ENCODE measurements at places on chromosomes 3 and 15. TPM values are rescaled to one million over a fixed set of nuclear protein-coding genes. Genes with fewer than 3 reads are reported as not detected.

The NR2E3 gene
- not detected for total RNA-seq

The CORO2B gene
- 110 TPM for total RNA-seq

The EIF4E3 gene
- total RNA-seq: 73.9 TPM

The PPP1R14D gene
- total RNA-seq: not detected

The GRAMD2A gene
- total RNA-seq: 7.5 TPM

The IL5RA gene
- 1.6 TPM for total RNA-seq

The PLA2G4D gene
- 0.25 TPM for total RNA-seq

The RFTN1 gene
- 40.8 TPM for total RNA-seq

The EPHA3 gene
- total RNA-seq: 8.9 TPM

The SCAMP5 gene
- total RNA-seq: 336 TPM

Measured in dorsolateral prefrontal cortex (tissue), 122 donors.